T-helper 22 cell (primary cell): ENCODE measurements at places on chromosomes 7 and 10.

DNA sequence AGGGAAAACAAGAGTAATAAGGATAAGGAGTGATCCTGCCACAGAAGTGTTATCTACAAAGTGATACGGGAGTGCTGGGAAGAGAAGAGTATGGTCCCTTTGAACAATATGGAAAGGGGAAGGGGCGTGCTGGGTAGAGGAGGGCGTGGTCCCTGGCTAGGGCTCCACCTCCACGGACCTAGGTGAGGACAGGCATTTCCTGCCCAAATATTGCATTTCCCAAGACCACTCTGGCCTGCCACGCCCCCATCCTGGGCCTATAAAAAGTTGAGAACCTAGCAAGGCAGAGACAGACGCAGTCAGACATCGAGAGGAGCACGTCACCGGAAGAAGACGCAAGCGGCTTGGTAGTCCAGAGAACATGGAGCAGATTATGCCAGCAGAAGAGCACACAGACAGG is 22.8 kb downstream of the VSTM4 start:
- DNase-seq = no peak

GRCh38 chr7:50978633-50979215 is 196.0 kb upstream of the GRB10 start:
- no peak for DNase-seq

DNA sequence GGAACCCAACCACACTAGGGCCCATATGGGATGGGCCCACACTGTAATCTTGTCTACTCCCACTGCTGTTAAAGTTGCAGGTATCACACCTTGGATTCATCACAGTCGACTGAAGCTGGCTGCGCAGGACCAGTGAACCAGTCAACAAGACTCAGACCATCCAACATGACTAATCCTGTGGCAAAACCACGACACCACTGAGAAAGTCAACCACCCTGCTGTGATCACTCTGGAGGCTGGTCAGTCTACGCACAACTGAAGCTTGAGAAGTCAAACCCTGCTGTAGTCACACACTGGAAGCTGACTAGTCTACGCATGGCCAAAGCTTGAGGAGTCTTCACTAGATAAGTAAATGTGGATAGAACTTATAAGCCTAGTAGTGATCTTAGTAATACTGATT is 9.6 kb upstream of the CYREN start:
- DNase-seq = no peak

DNA sequence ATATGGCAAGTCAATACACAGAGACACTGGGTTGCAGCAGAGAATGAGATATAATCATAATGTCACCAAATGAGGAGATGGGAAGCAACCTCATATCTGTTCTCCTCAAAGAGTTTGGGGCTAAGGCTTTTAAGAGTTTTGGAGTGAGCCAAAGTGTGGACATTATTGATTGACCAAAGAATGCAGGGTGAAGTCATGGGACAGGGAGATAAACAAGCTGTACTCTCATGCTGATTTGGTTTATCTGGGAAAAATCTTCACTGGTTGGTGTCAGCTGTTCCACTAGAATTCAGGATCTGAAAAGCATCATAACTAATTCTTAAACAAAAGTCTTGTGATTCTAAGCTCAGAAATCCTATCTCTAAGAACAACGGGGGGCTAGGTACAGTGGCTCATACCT is 585.9 kb upstream of the NRP1 start:
- no peak for DNase-seq

DNA sequence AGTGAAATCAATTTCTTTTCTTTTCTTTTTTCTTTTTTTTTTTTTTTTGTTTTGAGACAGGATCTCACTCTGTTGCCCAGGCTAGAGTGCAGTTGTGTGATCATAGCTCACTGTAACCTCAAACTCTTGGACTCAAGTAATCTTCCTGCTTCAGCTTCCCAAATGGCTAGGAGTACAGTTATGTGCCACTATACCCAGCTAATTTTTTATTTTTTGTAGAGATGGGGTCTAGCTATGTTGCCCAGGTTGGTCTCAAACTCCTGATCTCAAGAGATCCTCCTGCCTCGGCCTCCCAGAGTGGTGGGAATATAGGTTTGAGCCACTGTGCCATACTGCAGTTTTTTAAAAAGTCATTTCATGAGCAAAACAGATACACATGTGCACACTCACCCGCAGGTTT is 79.8 kb downstream of the ANK3 start:
- DNase-seq = no peak

GRCh38 chr7:94763268-94763667 is 107.3 kb upstream of the SGCE start:
- DNase-seq = no peak

DNA sequence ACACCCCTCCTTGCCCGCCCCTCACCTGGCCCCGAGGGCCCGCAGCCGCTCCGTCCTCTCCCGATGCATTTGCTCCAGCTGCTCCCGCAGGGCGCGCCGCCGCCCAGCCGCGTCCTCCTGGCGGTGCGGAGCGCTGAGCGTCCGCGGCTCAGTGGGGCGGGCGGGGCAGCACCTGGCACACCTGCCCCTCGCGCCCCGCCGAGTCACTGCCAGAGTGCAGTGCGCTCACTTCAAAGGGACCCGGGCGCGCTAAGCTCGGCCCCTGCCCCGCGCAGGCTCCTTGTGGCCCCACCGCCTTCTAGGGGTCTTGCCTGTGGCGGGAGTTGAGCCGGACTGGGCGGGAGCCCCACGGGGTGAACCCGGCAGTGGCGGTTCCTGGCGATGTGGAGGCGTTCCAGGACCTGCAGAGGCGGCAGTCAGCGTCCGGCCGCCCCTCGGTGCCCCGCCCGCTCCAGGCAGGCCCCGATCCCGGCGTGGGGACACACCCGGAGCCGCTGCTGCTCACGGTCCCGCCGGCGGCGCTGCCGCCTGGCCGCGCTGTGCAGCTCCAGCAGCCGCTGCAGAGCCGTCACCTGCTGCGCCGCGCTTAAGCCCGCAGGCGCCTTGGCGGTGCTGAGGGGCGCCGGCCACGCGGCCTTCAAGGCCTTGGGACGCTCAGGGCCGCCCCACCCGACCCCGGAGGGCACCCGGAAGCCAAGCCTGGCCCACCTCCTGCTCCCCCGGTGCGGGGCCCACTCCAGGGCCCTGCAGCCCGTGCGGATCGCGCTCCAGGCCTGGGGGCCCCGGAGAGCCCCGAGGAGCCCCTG is 6.7 kb downstream of the ATP6V1F start:
- DNase-seq = no peak

DNA sequence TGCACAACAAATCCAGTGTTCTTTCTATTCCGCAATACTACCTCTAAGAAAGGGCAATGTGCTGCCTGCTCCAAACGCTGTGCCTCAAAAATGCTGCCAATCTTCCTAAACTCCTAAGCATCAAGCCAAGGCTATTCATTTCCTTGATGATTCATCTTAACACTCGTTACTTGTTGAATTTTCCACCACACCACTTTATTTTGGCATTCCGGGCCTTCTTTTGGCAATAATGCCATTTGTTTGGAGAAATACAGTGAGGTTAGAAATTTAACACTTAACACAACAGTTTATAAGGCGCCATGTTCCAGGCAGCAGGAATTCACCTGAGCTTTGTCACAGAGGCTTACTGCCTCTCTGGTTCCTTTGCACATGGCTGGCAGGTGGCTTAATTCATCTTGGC is 82.6 kb upstream of the ABCB5 start:
- DNase-seq = no peak

- DNase-seq = peak; percentile 57
Observed at GRCh38 chr7:130988443-130988842, 254.4 kb upstream of the KLF14 start.

DNA sequence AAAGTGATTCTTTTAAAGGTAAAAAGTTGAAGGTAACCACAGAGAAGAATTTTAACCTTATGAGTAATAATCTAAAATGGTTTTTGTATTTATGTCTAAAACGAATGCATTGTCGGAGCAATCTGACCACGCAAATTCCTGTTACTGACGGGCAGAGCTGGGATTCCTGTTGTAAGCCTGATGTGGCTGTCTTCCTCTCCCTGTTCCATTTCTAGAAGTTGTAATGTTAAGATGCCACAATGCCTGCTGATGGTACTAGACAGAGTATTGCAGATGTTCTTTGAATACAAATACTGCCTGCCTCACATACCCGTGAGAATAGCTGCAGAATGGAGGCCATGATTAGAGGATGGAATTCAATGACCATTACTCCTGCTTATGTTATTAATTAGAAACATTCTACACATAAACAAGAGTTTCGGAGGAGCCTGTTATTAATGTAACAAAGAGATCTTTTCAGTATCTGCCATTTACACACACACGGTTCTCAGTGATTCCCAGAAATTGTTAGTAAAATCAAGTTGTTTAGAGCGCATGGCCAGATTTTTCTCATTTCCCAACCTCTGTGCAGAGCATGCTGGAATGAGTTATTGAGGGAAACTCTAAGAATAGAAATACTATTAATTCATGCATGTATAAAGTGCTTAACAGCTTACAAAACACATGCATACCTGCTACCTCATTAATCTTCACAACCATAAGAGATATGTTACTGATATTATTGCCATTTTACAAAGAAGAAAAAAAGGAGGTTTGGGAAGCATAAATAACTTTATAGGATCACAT is 196.8 kb downstream of the PTN start:
- DNase-seq = no peak

- no peak for DNase-seq
Observed at GRCh38 chr7:111089822-111090426, 1.0 kb upstream of the LRRN3 start.

GRCh38 chr7:33596686-33597085 is 308.7 kb upstream of the BMPER start:
- DNase-seq = no peak

GRCh38 chr10:22570733-22571430 is 143.5 kb downstream of the PIP4K2A start:
- DNase-seq = no peak

DNA sequence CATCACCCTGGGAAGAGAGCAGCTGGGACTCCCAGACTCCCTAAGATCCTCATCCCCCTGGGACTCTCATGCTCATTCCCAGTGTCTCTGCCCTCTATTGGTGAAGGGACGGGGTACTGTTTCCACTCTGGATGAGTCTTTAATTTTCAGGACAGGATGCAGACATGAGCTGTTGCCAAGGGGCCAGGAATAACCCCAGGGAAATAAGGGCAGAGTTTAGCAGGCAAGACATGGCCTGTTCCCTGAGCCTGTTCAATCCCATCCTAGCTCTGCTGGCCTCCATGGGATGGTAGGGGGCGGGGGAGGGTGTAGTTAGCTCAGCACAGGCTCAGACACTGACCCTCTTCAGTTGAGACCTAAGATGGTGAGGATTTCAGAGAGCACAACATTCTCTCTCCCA is 14.0 kb downstream of the C10orf105 start:
- DNase-seq = no peak

DNA sequence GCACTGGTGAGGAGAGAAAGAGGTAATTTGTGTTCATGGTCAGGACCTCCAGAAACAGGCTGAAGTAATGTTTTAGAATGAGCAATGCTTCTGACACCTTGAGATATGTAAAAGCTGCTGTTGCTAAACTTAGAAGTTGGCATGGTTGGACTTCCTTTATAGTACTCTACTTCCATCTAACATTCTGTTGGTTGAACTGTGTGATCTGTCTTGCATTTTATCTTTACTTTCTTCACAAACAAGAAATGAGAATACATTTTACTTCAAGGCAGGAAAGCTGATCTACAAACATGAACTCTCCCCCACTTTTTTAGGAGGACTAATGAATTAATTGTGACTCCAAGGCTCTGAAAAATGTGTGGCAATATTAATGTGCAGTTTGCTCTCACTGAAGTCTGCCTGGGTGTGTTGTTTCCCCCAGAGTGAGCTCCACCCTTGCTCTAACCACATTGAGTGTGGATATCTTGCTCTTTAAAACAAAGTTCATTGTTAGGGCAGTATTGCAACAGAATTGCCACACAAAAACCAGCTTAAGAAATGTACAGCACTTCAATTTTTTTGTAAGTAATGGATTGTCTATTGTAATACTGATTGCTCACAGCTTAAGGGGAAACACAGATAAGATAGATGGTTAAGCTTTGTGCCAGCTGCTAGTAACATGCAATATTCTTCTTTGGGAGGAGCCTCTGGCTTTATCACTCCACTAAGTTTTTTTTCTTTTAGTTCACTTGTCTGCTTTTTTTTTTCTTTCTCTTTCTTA is 69.0 kb downstream of the ADD3 start:
- no peak for DNase-seq

DNA sequence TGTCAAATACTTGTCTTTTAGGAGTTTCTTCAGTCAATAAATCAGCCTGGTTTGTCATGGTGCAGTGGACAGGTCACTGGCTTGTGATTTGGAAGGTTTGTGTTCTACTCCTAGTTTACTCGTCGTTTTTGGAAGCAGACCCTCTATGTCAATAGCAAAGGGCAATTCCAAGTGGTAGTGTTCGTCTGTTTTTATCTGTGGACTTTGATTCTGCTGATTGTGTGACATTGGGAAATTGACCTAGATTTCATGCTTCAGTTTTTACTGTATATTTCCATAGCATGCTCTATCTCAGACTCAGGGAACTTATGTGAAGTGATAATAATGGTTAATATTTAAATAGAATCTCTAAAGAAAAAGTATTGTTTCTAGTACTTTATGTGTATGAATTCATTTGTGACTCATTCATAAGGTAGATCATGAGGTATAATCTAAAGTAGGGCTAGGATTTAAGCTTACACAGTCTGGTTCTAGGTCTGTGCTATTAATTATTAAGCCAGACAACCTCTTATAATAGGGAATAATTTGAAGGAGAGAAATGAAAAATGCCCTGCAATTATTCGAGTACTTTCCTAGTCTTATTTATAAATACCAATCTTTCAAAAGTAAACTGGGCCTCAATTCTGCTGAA is 198.1 kb downstream of the REEP3 start:
- no peak for DNase-seq

- DNase-seq = no peak
Observed at GRCh38 chr7:133331861-133332260, 79.0 kb downstream of the EXOC4 start.

DNA sequence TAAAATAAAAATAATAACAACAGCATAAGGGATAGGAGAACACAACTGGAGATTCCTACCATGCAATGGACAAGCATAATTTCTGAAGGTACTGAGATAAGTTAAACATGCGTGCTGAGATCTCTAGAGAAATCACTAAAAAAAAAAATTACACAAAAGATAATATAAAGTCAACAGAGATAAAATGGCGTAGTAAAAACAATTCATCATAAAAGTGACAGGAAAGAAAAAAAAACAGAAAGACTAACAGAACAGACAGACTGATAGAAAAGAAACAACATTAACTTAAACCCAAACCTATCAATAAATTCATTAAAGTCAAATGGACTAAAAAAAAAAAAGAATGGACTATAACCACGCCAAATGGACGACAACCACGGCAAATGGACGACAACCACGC is 56.4 kb downstream of the NCAPG2 start:
- no peak for DNase-seq

GRCh38 chr10:115050375-115051010 is 42.7 kb upstream of the ATRNL1 start:
- DNase-seq = no peak

- peak; percentile 22 for DNase-seq
Observed at GRCh38 chr10:73110345-73110849, at the start of gene NUDT13. NUDT13 (plus strand) TSS chr10:73110455; CDS start chr10:73114366, 3,911 bp downstream.

DNA sequence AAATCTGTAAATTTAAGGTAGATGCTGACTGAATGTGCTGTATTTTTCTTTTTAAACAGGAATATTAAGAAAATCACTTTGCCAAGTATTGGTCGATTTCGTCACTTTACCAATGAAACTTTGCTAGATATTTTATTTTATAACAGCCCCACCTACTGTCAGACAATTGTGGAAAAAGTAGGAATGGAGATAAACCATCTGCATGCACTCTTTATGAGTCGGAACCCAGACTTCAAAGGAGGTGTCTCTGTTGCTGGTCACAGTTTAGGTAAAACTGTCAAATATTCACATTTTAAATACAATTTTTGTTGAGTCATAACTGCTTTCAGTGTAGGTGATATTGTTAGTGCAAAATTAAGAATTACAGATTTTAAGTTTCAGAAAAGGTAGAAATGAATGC is 25.2 kb downstream of the SEC23IP start:
- DNase-seq = no peak

- no peak for DNase-seq
Observed at GRCh38 chr7:128026551-128026950, 4.7 kb downstream of the LRRC4 start.
